Cortex of kidney (tissue), 1 donor: ENCODE measurements at places on chromosomes 2 and 18.

DNA sequence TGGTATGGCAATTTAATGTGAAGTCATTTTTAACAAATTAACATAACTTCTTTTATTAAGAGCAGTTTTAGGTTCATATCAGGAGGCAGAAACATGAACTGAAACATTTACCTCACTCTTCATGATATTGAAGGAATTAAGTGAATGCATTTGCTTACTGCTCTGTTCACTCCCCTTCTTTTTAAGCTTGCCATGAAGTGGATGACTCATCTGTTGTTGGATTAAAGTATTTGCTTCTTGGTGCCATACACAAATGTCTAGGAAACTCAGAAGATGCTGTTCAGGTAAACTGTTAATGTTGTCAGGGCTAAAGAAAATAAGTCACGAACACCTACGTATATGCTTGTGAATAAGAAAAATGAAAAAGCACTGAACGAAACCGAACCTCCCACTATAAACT lies 10.2 kb upstream of the CABYR start:
- DNase-seq = no peak

- no peak for DNase-seq
Measured at GRCh38 chr2:26970244-26970927, at the start of gene MAPRE3. TSS of gene MAPRE3 (plus strand) at chr2:26970637. CDS start at chr2:27022219, 51,582 bp downstream.

GRCh38 chr18:32366586-32367538 lies 103.8 kb downstream of the GAREM1 start:
- DNase-seq = no peak

DNA sequence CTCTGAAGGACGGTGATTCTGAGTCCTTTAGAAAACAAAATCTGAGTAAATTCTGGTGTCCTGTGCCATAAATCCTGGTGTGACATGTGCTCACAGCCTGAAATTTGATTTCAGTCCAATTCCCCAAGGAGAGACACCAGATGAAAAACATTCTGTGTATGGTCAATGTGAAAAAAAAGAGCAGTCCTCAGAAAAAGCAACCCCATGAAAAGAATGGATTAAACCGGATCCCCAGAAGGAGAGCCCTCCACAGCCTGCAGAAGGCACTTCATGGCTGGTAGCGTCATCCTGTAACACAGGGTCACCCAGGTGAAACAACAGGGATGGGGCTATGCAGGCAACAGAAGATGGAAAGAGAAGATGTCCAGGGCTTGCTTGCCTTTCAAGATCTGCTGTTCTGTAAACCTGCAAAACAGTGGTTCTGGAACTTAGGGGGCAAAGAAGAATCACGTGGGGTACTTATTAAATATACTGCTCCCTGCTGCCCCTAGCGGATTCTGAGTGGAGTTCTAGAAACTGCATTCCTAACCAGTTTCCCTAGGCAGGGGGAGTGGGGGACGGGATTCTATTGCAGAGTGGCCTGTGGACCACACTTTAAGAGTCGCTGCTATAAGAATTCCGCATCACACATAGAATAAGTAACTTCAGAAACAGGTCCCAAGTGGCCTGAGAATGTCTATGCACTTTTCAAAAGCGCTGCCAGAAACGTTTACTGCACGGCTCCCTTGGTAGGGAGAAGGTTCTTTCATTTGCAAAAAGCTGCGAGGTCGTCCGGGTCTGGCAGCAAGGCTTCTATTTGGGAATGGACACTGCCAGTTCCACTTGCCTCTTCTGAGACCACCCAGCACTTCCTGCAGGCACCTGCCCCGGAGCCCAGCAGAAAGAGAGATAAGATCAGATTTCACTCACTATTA lies 118.9 kb upstream of the ARL5A start:
- DNase-seq = no peak

DNA sequence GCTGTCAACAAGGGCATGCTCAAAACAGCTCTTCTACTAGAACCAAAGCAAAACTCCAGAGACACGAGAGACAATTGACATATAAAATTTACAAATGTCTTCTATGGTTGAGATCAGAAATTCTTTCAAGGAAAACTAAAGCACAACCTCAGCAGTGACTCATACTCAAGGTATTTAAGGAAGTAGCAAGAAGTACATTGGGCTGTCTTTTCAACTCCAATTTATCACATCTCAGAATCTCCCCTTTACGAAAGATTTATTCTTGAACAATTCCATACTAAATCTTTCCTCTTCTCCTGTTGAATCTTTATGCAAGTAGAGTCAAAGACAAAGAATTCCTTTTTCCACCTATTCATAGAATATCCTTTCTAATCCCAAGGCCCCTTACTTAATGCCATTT lies 324.0 kb downstream of the IRS1 start:
- DNase-seq = no peak

GRCh38 chr18:75638223-75638775 lies 210.8 kb upstream of the SMIM21 start:
- no peak for DNase-seq

DNA sequence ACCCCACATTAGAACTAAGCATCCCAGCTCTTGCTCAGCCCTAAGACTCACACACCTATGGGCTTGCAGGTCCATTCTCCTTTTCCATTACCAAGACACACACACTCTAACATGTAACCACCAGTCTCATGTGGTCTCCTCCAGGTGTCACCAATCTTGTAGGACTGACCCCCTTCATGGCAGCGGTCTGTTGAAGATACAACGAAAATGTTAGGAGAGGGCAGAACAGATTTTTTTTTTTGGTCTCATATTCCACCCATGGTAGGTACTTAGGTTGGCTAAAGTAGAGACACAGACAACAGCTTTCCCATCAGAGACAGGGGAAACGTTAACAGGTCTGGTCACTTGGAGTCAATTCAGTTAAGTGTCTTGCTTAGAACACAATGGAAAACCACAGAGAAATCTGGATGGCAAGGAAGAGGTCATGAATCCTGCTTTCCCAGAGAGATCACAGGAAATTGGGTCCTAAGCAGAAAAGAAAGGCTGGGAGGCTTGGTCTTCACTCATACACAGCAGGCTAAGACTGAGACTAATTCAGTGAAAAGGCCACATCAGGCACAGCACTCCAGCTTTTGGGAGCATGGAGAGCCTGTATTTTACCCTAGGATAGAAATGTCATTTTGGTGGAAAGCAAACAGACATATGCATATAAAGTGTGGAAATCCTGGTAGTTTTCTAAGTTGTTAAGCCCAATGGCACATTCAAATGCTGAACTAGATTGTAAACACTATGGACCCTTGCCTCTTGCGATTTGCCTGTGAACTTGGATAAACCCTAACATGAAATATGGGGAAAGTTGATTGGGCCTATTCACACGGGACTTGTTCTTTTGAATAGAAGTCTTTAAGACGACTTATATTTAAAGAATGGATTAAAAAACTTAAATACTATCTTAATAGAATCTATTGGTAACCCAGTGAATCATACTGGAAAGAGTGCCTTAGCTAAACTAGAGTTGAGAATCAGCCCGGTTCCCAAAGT lies 3.8 kb downstream of the FN1 start:
- no peak for DNase-seq

DNA sequence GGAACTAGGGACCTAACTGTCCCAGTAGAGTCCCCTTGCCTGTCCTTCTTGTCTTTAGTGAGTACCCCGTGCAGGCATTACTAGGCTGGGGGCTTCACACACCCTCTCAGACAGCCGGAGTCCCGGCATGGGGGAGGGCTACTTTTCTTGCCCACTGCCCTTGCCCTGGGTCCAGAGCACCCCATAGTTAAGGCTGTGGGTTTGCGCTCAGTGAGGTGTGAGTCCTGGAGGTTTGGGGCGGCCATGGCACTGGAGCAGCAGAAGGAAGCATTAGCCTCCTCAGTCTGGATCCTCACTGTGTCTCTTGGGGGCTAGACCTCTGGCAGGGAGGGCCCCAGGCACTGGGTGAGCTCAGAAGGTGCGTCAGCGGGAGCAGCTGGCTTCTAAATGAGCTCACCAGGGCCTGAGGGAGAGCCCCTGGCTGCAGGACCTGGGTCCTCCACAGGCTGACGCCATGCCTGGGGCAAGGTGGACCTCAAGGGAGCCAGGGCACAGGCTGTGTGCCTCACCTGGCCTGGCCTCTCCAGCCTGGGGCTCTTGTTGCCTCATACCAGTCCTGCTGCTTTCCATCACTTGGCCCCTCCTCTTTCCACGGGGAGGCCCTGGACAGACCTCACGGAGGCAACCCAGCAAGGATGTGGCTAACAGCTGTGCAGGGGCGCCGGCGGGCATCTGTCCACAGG lies 27.4 kb downstream of the HS6ST1 start:
- DNase-seq = no peak

GRCh38 chr2:101127319-101128056 lies 23.7 kb downstream of the TBC1D8 start:
- DNase-seq = no peak

GRCh38 chr2:75208738-75209137 lies 9.4 kb upstream of the TACR1 start:
- no peak for DNase-seq

GRCh38 chr2:45199973-45200372 lies 190.7 kb upstream of the SIX2 start:
- no peak for DNase-seq

GRCh38 chr18:28689588-28689987 lies 512.7 kb upstream of the CDH2 start:
- DNase-seq = no peak

DNA sequence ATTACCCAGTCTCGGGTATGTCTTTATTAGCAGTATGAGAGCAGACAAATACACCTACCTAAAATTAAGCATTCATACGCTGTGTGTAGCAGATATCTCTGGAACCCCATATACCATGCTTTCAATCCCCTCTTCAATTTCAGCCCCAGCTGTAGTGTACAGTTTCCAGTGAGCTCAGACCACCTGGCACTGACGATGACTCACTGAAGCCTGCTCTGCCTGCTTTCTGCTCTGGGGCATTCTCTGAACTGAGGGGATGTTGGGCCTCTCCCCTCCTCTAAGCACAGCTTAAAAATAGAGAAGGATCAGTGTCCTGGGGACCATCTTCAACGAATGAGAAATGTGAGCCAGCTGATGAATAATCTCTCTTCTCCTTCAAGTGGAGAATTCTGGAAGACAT lies 8.7 kb upstream of the CCL20 start:
- DNase-seq = no peak

DNA sequence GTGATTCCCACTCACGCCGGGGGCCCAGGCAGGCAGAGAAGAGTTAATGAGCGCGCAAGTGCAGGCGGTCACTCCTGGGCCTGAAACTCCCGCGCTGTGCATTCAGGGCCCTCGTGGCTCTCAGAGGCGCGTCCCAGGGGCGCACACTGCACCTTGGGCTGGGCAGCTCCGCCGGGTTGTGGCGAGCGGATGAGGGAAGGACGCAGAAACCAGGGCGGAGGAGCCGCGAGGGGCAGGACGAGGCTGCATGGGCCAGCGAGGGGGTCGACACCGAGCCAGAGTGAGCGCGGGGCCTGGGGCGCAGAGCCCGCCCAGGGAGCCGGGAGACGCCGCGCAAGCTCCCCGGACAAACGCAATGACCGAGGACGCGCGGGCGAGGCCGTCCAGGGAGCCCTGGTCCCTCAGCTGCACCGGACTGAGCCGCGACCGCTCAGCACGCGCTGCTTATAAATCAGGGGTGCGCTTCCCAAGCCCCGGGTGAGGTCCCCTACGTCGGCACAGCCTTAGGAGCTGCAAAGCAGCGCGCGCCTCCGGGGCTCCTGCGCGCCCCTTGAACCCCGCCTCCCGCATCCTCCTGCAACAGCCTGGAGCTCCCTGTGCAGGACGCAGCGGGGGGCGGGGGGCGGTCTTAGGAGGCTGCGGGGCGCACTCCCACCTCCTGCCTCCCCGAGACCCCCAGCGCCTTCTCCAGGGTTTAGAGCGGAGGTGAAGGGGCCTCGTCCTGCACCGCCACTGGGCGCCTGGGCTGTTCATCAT lies 180.2 kb upstream of the ALKAL2 start:
- no peak for DNase-seq

GRCh38 chr18:7856116-7856515 lies 289.0 kb downstream of the PTPRM start:
- DNase-seq = no peak
